RCC 7860 (cell line): ENCODE measurements at places on chromosomes 16 and 17.
A peak's percentile ranks its signal among the peaks of the same experiment; 100 is the strongest.

GRCh38 chr17:71500761-71501555 lies 619.9 kb upstream of the SOX9 start:
- no peak for DNase-seq

GRCh38 chr17:57953705-57954396 lies 1.4 kb downstream of the CUEDC1 start:
- no peak for DNase-seq

- no peak for DNase-seq
Measured at GRCh38 chr17:2928294-2928890, 132.2 kb downstream of the RAP1GAP2 start.

- DNase-seq, result no peak
Measured at GRCh38 chr16:69816996-69817395, 54.9 kb downstream of the WWP2 start.

GRCh38 chr16:19179546-19180490 lies 11.8 kb downstream of the SYT17 start:
- no peak for DNase-seq

- DNase-seq, result no peak
Measured at GRCh38 chr16:85955566-85955965, 56.6 kb downstream of the IRF8 start.

DNA sequence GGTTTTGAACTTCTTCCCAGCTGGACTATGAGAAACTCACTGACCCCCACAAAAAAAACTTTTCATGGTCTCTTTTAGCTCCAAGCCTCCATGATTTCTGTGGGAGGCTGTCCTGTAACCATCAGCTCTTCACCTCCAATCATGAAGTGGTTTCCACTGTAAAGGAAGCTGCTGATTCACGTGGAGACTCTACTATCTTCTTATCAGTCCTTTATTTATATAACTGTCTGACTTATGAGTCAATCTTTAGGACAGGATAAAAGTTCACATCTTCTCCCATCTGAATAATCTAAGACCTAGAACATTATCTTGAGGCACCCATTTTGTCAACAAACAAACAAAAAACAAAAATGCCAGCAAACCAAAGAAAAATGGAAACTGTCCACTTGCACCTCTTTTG lies 409.9 kb downstream of the SLC39A11 start:
- DNase-seq, result peak; percentile 73

DNA sequence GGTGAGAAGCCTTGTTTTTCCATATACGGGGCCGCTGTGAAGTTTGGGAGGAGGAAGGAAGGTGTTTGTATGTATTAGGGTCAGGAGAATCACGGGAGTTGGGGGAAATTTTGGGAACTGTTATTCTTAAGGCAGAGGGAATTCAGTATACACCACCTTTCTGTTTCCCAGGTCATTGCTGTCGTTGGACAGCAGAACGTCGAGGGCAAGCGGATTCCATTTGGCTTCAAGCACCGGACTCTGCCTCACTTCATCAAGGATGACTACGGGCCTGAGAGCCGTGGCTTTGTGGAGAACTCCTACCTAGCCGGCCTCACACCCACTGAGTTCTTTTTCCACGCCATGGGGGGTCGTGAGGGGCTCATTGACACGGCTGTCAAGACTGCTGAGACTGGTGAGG lies 17.6 kb downstream of the POLR2A start:
- no peak for DNase-seq

DNA sequence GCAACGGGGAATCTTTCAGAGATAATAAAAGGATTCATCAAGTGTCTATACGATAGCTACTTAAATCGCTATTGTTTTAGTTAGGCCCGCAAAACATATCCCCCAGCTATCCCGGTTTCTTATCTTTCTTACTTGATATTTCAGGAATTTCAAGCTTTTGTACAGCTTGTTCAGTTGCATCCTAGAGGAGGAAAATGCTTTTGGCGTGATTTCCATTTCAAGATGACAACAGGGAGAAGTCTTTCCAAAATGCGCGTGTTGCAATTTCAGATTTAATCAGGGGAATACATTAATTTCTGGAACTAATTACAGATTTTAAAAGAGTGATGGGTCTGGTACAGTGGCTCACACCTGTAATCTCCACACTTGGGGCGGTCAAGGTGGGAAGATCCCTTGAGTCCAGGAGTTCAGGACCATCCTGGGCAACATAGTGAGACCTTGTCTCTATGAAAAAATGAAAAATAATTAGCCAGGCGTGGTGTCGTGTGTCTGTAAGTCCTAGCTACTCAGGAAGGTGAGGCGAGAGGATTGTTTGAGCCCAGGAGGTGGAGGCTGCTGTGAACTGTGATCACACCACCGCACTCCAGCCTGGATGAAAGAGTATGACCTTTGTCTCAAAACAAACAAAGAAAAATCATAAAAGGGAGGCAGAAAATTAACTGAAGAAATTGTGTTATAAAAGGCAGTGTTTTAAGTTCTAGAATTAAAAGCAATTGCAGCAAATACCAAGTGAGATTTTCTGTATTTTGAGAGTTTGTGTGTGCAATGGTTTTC lies 546.1 kb downstream of the MAF start:
- no peak for DNase-seq

DNA sequence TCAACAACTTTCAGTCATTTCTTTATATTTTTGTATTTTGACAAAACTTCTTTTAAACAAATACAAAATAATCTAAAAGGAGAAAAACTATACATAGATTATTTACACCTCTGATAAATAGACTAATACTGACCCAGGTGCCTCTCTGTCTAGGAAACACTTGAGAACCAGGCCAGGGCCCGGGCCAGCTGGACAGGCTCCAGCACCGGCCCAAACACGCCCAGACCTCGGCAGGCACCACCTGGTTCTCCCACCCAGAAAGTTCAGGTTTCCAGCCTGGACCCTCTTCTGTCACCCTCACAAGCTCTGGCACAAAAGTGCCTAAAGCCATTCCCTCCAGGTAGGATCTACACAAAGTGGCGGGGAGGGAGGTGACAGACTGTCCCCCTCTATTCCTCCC lies 97.0 kb upstream of the DNAH17 start:
- DNase-seq, result no peak

DNA sequence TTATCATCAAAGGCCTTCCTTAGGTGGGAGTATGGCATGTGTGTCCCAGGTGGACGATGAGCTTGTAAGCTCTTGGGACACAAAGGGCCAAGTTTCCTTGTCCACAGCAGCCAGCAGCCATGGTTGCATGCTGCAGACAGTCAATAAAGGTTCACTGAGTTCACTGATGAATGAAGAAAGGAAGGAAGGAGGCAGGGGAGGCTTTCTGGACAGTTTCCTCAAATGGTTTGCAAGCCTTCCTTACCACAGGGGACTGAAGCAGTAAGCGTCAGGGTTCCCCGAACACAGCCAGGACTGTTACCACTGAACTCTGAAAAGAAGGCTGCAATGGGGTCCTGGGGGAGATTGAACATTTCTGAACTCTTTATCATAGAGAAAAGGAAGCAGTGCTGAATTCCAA lies 111.1 kb downstream of the GAS7 start:
- DNase-seq, result no peak

DNA sequence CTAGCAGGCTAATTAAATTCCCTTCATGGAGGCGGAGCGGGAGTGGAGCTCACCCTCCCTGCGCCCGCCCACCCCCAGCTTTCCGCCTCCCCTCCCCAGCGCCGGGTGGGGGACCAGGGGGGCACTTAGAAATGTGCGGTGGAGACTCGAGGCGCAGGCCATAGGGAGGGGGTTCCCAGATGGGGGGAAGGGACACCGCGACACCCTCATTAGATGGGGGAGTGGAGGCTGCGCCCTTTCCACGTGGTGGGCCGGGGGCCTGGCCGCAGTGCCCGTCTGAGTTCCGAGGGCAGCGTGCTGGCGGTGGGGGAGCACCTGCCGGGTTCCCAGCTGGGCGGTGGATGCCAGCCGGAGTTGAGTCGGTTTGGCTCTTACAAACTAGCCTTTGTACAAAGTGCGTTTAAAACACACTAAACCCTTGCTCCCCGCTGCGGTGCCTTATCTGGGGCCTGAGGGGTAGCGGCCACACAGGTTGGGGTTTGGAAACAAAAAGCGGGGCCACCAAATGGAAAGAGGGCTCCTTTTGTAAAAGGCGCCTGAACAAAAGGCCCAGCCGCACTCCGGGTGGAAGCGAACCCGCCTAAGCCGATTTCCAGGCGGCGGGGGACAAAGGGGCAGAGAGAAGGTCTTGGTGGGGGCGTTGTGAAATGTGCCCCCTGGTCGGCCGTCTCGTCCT lies 1.4 kb downstream of the GSE1 start:
- DNase-seq, result no peak

DNA sequence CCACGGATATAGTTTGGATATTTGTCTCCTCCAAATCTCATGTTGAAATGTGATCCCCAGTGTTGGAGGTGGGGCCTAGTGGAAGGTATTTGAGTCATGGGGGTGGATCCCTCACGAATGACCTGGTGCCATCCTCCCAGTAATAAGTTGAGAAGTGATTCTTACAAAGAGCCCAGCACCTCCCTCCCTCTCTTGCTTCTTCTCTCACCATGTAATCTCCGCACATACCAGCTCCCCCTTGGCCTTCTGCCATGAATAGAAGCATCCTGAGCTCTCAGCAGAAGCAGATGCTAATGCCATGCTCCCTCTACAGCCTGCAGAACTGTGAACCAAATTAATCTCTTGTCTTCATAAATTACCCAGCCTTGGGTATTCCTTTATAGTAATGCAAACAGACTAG lies 41.9 kb upstream of the RBBP6 start:
- DNase-seq, result no peak

DNA sequence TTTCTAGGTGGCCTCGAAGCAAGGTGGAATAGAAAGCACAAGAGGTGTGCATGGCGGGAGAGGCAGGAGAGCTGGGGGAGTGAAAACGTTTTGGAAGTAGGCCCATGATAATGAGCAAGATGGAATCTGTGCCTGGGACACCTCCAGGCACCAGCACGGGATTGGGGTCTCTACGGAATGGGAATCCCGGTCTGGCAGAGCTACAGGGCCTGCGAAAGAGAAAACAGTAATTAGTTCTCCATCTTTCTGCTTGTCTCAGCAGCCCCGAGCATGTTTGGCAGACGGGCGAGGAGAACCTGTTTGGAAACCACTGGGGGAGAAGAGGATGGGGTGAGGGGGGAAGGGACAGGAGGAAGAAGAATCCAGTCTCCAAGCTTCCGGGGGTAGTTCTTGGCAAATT lies 258.7 kb downstream of the SOX9 start:
- no peak for DNase-seq

- no peak for DNase-seq
Measured at GRCh38 chr17:67606896-67607604, 110.7 kb upstream of the NOL11 start.

DNA sequence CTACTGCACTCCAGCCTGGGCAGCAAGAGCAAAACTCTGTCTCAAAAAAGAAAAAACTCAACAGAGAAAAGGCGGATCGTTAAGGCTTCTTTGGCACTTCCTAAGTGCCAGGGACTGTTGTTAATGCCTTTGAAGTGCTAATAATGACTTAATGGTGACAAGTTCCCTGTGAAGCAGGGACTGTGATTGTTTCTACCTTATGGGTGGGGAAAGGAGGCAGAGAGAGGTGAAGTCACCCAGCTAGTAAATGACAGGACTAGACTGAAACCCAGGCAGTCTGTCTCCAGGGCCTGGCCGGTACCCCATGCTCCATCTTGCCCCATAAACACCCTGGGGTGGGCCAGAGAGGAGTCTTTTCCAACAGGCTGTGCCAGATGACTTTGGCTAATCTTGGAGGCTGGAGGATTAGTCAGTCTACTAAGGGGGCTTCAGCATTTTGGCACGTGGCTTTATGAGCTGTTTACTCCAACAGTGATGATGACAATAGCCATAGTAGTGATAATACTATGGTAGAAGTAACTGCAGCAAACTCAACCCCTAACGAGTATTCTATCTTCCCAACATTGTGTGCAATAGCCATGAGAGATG lies 26.9 kb downstream of the ABCC1 start:
- no peak for DNase-seq

- peak; percentile 58 for DNase-seq
Measured at GRCh38 chr16:57377080-57377841, 5.0 kb downstream of the CX3CL1 start.

DNA sequence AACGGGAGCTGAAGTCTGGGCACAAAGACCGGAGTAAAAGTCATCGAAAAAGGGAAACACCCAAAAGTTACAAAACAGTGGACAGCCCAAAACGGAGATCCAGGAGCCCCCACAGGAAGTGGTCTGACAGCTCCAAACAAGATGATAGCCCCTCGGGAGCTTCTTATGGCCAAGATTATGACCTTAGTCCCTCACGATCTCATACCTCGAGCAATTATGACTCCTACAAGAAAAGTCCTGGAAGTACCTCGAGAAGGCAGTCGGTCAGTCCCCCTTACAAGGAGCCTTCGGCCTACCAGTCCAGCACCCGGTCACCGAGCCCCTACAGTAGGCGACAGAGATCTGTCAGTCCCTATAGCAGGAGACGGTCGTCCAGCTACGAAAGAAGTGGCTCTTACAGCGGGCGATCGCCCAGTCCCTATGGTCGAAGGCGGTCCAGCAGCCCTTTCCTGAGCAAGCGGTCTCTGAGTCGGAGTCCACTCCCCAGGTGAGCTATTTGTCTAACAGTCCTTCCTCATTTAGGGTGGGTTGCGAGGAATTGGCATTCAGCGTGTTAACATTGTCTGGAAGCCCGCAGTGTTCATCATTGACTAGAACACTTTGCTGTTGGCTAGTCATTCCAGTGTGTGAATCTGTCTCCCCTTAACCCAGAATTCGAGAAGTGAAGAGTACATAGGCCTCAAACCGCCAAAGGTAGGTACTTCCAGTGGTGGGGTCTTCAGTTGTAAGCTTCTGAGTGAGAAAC lies 1.5 kb downstream of the CDK12 start:
- no peak for DNase-seq

DNA sequence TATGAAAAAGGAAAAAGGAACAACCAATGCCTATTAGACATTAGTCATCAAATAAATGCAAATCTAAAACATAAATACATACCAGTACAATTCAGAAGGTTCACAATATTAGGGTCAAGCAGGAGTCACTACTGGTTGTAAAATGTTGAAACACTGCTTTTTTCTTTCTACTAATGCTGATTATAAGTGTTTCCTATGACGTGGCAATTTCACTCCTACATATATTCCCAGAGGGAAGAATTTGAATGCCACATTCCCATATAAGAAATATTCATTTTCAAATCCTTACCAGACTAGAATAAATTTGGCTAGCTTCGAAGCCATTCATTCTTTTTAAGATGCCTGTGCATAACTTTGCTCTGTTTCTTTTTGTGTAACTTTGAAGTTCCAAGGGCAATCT lies 2.6 kb upstream of the KRTAP9-2 start:
- no peak for DNase-seq
